Skeletal muscle cell (primary cell): ENCODE measurements at places on chromosomes 7 and 10.

DNA sequence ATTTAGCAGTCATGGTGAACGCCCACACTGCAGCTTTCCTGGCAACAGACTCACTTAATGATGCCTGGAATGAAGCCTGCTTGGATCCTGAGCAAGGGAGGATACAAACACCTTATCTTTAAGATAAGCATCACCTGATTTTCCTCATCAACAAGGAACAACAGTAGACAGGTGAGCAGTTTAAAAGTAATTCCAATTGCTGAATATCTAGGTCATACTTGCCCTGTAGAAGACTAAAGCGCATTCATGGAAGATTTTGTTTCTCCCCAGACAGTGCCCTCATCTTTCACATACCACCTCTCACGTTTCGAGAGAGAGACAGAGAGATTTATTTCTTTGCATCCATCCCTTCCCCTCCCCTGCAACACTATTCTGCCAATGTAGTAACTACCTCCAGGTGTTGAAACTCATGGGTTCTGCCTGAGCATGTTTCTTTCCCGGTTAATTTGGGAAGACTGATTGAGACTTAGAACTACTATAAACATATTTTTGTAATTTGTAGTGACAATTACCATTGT, 660.7 kb downstream of the PARD3 start:
- no peak for DNase-seq

- DNase-seq: no peak
These were observed 32.9 kb downstream of the HOXA1 start for GRCh38 chr7:27062946-27063345.

- DNase-seq: peak; percentile 34
These were observed 2.7 kb upstream of the PRXL2A start for GRCh38 chr10:80405626-80406025.

DNA sequence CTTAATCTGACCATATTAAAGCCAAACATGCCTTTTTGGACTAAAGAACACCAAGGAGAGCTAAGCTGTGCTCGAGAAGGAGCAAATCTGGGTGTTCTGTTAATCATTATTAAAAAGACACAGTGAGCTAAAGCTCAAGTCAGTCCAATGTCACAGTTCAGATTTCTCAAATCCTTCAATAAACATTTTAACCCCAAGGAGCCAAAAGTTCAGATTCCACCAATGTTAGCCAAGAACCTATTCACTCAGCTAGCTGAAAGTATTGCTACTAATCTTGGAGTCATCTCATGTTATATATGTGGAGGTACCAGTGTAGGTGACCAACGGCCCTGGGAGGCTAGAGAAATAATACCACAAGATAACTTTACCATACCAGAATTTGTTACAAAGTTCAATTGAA, 14.5 kb upstream of the ZNF33B start:
- no peak for DNase-seq

GRCh38 chr10:18533896-18534295, 117.5 kb downstream of the NSUN6 start:
- DNase-seq: no peak
